ENCODE measurements at places on chromosomes 11 and 22.

- DNase-seq, result no peak
Observed at GRCh38 chr11:68340784-68341556, 28.6 kb downstream of the LRP5 start.

DNA sequence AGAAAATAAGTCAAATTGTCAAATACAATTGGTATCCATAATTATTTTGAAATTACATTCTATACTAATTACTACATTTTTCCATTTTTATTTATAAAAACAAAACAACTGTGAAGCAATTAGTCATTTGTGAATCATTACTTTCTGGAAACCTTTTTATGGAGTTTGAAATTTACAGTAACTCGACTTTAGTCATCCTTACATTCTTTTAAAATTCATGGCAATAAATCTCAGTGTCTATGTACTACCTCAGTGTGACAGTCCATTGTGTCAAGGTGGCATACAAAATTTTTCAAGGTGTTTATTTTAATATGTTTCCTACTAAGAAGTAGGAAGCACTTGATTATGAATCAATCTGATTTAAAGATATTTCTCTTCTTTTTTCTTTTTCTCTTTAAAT, 1949.4 kb upstream of the RAG2 start:
- no peak for DNase-seq

DNA sequence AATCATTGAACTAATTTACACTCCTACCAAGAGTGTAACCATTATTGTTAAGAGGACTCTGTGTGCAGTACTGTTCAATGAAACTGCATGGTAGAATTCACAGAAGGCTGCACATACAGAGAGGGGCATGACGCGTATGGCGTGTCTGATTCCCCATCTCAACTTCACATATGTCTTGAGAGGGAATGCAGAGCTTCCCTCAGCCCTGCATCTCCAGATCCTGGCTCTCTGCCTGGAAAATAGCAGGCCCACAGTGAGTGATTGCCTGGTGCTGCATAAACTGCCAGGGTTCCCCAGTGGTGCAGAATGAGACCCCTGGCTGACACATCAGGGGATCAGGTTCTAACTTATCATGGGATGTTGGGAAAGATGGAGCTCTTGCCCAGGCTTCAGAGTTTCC, 260.2 kb upstream of the ISX start:
- no peak for DNase-seq

DNA sequence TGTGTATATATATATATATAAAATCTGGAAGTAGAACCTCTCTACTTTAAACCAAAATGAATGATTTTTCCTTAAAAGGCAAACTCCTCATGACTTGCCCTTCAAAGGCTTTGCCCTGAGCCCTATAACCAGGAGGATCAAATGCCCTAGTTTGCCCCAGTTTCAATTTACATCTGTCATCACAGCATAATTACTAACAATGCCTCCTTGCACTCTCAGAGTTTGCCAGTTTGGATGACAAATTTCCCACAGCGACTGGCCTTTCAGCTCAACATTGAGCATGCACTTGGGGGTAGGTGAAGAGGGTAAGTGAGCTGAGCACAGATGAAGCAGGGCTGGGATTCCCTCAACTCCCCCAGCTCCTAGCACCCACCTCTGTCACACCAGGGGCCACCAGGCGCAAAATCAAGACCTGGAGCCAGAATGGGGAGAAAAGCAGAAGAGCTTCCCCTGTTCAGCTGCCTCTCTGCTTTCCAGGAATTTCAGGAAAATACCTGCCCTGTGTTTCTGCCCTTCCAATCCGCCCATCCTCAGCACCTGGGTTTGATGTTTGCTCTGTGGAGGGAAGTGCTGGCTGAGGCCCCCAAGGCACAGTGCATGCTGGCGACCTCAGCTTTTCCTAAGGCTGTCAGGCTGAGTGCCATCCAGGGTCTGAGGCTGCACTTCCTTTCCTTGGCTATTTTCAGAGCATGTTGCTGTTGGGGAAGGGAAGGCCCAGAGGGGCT, 67.5 kb downstream of the ADAMTS15 start:
- no peak for DNase-seq

GRCh38 chr11:64718084-64718779, 4.8 kb downstream of the NRXN2 start:
- no peak for DNase-seq

DNA sequence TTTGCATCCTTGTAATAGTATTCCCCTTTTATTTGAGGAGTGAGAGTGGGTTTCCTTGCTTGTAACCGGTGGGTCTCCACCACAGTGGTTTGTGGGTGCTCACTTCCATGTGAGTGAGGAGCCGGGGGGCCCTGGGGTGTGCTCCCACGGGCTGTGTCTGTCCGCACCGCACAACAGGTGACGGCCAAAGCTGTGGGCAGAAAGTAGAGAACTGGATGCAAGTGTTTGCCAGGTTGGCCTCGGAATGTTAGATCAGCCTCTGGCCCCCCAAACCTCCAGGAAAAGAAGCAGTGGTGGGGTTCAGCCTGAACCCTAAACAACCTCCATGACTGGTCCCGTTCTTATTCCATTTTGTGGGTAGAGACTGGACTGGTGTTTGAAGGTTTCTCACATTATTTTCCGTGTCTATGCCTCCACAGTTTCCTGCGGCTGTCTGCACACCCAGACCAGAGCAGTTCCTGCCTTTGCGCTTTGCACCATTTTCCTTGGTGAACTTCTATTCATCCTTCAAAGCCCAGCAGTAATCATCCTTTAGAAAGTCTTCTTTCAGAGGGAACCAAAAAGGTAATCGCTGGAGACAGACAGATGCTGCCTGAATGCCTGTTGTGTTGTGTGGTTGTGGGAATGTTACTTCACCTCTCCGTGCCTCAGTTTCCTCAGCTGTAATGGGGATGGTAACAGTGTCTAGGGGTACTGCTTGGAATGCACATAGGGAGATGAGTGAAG, 77.2 kb downstream of the MYEOV start:
- no peak for DNase-seq

DNA sequence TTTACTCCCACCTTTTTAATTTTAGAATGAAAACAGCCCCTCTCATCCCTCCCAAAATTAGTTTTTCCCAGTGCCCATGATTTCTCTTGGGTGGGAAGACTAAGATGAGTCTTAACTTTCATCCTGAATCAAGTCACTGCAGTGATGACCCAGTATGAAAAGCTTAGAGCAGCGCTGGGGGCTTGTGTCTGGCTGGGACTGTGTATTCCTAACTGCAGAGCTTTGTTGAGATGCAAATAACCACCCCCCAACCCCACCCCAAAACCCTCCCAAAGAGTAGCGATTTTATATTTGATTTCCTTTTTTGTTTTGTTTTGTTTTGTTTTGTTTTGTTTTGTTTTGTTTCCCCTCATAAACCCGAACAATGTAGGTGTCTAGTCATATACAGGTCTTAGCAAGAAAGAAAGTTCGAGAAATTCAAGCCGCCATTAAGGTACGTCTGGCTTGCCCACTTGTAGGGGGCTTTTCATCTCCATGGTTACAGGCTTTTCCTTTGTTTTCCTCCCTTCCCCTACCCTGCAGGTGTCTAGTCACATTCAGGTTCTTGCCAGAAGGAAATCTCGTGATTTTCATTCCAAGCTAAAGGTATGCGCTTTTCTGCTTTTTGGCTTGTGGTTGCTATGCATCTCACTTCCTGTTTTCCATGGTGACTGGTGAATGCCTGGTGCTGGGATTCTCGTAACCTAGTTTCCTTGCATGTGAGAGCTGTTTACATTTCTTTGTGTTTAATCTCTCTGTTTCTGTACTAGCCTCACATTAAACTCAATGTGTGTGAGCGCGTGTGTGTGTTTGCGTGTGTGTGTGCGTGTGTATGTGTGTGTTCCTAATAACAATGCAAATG, 144.6 kb upstream of the RASSF10 start:
- DNase-seq, result peak; percentile 69

DNA sequence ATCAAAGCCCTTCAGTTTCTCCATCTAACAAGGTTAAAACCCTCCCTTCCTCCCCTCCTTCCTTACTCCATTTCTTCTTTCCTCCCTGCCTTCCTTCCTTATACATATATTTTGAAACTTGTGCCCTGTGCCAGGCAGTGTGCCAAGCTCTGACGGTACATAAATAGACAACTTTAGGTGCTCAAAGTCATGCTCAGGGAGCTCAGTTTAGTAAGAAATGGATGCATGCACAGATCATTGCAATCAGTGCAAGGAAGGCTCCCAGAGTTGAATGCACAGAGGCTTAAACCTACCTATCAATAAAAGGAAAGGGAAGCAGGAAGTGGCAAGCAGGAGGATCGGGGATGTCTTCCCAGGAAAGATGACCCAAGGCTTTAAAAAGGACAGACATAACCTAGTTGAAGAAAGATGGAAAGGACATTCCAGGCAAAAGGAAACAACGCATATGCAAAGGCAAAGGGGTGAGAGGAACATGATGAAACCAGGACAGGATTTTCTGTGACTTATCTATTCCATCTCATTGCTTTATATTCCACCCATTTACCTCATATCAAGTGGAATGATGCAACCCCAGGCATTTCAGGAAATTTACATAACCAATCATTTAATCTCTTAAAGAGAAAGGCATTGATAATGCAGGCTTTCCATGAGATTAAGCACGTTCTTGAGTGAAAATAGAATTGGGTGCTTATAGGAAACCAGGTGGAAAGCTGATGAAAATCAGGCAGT, 13.2 kb downstream of the FZD4 start:
- no peak for DNase-seq

- DNase-seq, result no peak
Observed at GRCh38 chr11:71913756-71914526, 14.5 kb downstream of the XNDC1N start.

DNA sequence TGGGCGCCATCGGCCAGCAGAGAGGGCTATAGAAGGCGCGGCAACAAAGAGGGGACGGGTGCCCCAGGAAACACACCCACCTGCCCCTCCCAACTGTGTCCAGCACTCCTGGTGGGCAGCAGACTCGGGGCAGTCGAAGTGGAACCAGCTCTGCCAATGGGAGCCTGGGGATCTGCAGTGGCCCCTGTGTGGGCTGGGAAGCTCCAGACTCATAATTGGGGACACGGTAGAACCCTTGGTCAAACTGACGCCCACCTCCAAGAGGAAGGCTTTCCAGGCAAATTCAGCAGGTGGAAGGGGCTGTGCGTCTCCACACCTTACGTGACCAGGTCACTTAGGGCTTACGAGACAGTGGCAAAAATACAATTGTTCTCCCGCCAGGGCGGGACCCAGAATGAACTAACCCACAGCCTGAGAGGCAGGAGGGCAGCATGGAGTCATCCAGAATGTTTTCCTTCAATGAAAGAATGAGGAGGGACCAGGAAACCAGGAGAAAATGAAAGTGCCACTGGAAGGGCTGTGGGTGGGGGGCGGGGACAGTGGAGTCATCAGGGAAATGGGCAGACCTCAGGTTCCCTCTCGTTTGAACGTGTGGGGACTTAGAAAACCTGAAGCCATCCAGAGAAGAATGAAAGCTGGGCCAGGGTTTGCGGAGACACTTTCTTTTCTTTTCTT, 53.2 kb upstream of the SHANK2 start:
- no peak for DNase-seq

GRCh38 chr11:128628325-128628673, 40.9 kb upstream of the ETS1 start:
- no peak for DNase-seq

GRCh38 chr11:130295657-130296056, 19.1 kb downstream of the ZBTB44 start:
- no peak for DNase-seq

- no peak for DNase-seq
Observed at GRCh38 chr11:14809466-14809865, 82.6 kb downstream of the CYP2R1 start.

DNA sequence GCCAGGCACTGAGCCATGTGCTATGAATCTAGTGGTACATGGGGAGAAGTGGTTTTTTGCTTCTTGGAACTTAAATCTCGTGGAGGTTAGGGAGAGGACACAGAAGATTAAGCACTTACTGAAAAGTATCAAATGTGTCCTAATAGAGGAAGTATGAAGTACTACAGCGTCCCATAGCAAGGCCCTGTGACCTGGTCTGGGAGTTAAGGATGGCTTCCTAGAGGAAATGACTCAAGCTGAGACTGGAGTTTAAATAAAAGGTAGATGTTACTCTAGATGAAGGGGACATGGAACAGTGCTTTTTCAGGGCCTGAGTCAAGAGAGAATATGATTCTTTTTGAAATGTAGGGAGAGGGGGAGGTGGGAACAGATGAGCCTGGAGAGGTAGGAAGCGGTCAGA, 202.9 kb downstream of the GRIK4 start:
- no peak for DNase-seq

GRCh38 chr11:15113381-15113780, 1.3 kb upstream of the INSC start:
- no peak for DNase-seq

DNA sequence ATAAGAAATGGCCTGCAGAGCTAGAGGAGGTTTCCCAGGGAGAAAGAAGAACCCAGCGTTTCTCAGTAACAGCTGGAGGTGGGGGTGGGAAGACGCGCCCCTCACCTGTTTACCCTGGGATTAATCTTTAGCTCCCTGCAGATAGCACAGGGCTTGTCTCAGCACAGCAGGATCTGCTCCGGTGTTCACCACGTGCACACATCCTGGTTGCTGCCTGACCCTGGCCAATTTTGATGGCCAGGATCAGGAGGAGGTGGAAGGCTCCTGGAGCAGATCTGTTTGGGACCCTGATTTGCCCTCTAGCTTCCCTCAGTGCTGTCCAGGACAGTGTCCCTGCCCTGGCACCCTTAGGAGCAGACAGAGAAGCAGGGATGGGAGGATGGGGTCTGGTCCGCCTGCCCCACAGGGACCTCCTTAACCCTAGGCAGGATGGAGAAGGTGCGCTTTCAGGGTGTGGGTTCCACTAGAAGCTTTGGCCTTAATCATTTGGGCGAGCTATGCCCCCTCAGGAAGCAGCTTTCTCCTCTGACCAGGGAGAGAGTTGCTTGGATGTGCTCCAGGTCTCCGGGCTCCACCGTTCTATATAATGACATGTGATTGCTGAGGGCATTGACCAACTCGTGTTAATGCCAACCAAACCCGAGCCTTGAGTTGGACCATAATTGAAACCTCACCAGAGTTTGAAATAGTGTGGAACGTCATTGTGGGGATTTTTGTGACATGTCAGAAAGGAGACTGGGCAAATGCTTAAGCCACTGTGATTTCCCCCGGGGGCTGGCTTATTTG, 19.3 kb downstream of the UPB1 start:
- no peak for DNase-seq

DNA sequence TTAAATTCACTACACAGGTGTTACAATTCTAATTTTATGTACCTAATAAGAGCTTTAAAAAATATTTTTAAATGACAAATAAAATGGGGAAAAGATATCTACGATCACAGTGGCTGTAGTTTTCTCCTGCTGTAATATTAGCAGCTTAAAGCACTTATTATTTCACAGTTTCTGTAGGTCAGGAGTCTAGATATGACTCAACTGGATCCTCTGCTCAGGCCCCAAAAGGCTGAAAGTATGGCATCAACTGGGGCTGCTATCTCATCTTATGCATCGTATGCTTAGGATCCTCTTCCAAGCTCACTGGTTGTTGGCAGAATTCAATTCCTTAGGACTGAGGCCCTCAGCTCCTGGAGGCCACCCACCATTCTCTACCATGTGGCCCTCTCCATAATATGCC, 12.8 kb downstream of the FBXO3 start:
- no peak for DNase-seq

GRCh38 chr22:19114984-19115552, 7.1 kb downstream of the DGCR2 start:
- DNase-seq, result no peak

GRCh38 chr11:45288339-45288738, 2.2 kb upstream of the SYT13 start:
- DNase-seq, result no peak

GRCh38 chr11:83448686-83449085, 162.5 kb upstream of the CCDC90B start:
- DNase-seq, result no peak

GRCh38 chr11:532527-532985, 2.8 kb downstream of the HRAS start:
- no peak for DNase-seq
